ENCODE measurements at places on chromosomes 12 and 14. TPM values are rescaled to one million over a fixed set of nuclear protein-coding genes. Genes with fewer than 3 reads are reported as not detected.

DNA sequence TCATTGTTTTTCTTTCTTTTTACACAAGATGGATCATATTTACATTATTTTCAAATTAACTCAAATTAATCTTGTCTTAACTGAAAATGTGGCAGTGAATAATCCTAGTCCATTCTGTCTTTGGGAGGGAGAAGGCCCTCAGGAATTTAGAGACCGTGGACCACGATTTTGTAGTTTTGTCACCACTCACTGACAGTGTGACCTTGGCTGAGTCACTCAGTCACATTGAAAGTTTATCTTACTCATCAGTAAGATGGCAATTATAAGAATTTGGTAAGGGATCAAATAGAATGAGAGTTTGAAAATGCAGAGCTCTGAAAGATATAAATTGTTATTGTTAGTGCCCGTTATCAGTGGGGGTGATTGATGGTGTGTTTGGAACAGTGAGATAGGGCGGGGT, 16.4 kb downstream of the FOXJ2 start:
- no peak for DNase-seq

DNA sequence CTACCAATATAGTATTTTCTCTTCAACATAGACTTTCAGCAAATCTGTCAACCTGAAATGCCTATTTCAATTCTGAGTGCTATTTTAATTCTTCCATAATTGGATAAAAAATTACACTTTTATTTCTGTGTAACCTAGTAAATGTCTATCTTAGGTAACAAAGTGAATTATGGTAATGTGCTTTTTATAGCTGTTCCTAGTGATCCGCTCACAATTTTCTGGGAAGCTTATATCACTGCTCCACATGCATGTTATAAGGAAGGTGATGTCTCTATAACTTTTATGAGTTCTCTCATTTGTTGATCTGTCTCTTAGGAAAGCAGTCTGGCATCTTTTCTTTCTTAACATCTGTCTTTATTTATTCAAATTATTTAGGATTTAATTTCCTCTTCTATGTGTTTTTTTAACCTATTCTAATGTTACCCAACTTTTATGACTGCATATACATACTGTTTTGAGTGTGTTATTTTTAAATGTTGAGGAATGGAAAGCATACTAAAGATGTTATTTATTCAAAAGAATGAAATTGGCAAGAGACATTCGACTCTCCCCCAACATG, 777.1 kb upstream of the MDGA2 start:
- DNase-seq: no peak

DNA sequence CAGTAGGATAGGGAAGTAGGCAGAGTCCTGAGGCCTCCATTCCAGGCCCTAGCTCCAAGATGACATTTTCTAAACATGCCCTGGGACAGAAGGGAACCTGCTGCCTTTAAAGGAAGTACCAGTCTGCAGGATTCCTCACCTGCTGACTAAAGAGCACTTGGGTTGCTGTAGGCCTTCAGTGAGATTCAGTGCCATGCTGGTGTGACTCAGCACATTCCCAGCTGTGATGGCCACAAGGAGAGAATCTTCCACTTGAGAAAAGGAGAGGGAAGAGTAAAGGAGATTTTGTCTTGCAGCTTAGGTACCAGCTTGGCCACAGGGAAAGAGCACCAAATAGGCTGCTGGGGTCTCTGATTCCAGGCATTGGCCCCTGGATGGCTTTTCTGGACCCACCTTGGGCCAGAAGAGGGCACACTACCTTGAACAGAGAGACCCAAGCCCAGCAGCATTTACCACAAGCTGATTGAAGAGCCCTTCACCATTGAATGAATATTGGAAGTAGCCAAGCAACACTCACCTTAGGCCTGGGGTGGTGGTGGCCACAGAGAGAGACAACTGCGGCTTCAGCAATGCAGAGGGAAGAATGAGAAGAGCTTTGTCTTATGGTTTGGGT, 498.3 kb downstream of the KCNH5 start:
- no peak for DNase-seq

Gene EPYC
- not detected for total RNA-seq

Gene DBX2
- not detected for total RNA-seq

- DNase-seq: no peak
These were observed 4.5 kb upstream of the HECTD4 start for GRCh38 chr12:112386726-112387125.

DNA sequence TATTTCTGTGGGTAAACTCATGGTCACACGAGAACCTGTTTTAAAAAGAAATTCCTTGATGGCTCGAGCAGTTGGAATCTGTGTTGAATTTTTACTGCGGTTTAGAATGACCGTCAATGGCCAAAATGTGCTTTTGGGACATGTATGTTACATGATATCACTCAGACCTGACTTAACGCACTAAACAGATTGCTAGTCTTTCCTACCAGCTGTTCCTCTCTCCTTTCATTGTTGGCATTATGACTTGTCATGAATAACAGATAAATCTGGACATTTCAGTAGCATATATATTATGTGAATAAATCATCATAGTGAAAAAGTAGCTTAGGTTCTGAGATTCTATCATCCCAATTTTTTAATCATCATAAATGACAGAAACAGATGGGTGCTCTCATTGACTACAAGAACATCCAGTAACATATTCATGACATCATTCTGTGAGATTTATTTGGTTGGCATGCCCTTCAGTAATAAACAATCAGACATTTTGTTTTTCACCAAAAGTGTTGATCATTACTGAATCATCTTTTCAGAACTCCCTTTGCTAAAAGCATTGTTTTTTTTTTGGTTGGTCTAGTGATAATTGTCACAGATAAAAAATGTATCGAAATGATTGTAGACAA, 57.9 kb upstream of the NAV3 start:
- no peak for DNase-seq

Gene POTEG
- not detected for total RNA-seq

Gene OR6C2
- not detected for total RNA-seq

GRCh38 chr14:84783511-84783910, 746.4 kb upstream of the FLRT2 start:
- DNase-seq: no peak

DNA sequence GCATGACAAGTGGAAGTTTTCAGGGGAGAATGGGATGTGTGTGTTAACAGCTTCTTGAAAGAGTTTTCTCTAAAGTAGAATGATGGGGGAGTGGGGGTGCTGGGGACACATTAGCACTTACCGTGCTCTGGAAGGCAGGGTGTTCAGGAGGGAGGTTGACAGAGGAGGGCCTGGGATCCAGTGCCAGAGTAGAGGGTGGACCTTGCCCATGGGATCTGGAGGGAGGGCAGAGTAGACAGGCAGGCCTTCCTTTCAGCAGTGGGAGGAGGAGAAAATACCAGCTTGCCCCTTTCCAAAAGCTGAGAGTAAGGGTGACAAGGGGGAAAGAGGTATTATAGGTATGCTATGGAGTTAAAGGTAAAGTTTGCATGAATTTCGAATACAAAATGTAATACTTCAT, 40.1 kb downstream of the TRAF3 start:
- DNase-seq: no peak

DNA sequence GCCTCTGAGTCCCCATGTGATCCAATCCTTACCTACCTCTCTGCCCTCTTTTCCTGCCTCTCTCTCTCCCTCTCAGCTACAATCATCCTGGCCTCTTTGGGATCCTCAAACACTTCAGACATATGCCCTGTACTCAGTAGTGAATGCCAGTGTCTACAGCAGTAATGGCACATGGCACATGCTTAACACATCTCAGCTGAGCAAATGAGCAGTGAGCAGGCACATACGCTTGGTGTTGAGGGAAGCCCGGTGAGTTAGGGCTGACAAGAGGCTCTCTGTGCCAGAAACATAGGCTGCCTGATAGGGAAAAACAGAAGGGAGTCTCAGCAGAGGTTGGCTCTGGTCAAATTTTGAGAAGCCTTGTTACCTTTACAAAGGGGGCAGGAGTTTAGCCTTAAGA, 409.1 kb downstream of the TMEM132D start:
- DNase-seq: no peak

- no peak for DNase-seq
These were observed 21.2 kb downstream of the CALCOCO1 start for GRCh38 chr12:53706080-53706479.
